ENCODE measurements at places on chromosomes 6 and 20. TPM values are rescaled to one million over a fixed set of nuclear protein-coding genes. Genes with fewer than 3 reads are reported as not detected.

DNA sequence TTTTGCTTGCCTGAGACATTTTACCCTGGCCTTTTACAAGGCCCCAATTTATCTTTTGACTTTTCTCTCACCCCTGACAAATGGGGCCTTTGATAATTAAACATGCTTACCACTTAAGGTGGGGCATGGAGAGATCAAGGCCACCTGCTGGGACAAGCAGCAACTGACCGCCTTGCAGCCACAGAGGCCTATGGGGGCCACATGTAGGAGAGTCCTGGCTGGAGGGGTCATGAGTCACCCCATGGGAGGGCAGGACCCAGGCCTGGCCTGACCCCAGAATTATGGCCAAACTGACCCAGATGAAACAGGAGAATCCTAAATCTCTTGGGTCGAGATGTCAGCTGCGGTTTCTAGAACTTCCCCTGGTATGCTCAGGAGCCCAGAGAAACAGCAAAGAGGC is 8.5 kb upstream of the OCSTAMP start:
- no peak overlapping the region for H3K27ac ChIP-seq
- no peaks in the 10 kb centered on the region for H3K27me3 ChIP-seq
- peaks cover 5% of the 10 kb centered on the region for H3K4me1 ChIP-seq
- H3K36me3 ChIP-seq: no peaks in the 10 kb centered on the region
- no peak overlapping the region for H3K4me3 ChIP-seq

The CST2 gene
- total RNA-seq: not detected

The STMND1 gene
- not detected for total RNA-seq

The FOXA2 gene
- 23.2 TPM for total RNA-seq

The NRN1 gene
- 25.6 TPM for total RNA-seq

- peak; percentile 18 for DNase-seq
- H3K4me1 ChIP-seq: peaks cover 7% of the 10 kb centered on the region
- H3K27ac ChIP-seq: no peak overlapping the region
- no peaks in the 10 kb centered on the region for H3K27me3 ChIP-seq
- H3K36me3 ChIP-seq: no peaks in the 10 kb centered on the region
Observed at GRCh38 chr6:170089963-170090362, 200.9 kb downstream of the DLL1 start.

The BANF2 gene
- total RNA-seq: not detected

- no peaks in the 10 kb centered on the region for H3K27me3 ChIP-seq
- H3K36me3 ChIP-seq: no peaks in the 10 kb centered on the region
- H3K4me1 ChIP-seq: no peaks in the 10 kb centered on the region
Observed at GRCh38 chr6:40848868-40849514, 190.0 kb downstream of the UNC5CL start.

The TCP11 gene
- total RNA-seq: 0.46 TPM

DNA sequence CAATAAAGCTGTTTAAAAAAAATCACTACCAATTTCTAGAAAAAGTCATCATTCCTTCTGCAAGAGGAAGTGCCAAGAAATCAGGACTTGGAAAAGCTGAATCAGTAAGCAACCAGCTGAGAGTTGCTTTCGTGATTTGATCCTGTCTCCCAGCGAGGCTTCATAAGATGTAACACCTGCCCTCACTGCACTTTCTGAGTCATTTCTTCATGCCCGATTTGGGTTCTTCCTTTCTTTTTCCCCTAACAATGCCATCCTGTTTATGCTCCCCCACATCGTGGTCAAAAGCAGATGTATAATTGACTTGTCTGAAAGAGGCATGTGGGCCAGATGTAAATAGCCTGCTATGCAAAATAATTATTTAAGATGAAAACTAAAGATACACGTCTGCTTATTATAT is 52.1 kb downstream of the RIPOR2 start:
- H3K4me3 ChIP-seq: no peak overlapping the region
- H3K27ac ChIP-seq: no peak overlapping the region
- no peaks in the 10 kb centered on the region for H3K36me3 ChIP-seq
- peaks cover 4% of the 10 kb centered on the region for H3K4me1 ChIP-seq
- DNase-seq: no peak
- H3K27me3 ChIP-seq: no peaks in the 10 kb centered on the region

GRCh38 chr6:140561701-140562100 is 1187.3 kb upstream of the CITED2 start:
- peaks cover under 1% of the 10 kb centered on the region for H3K4me1 ChIP-seq
- H3K27ac ChIP-seq: no peak overlapping the region
- DNase-seq: no peak
- H3K4me3 ChIP-seq: no peak overlapping the region

The TIAM2 gene
- total RNA-seq: 8.6 TPM

The GRIK2 gene
- total RNA-seq: 0.39 TPM

The MTFR2 gene
- total RNA-seq: 1.0 TPM

The ADGB gene
- 0.31 TPM for total RNA-seq
